Heart right ventricle (tissue), 16 donors: ENCODE measurements at places on chromosomes 2 and 18. TPM values are rescaled to one million over a fixed set of nuclear protein-coding genes. Genes with fewer than 3 reads are reported as not detected.

The ANO7 gene
- total RNA-seq, result 1.4 TPM

The IL1RN gene
- 9.2 TPM for total RNA-seq

GRCh38 chr2:192060161-192060560 is 134.6 kb downstream of the TMEFF2 start:
- no peaks in the 10 kb centered on the region for H3K36me3 ChIP-seq
- no peaks in the 10 kb centered on the region for H3K27me3 ChIP-seq
- no peaks in the 10 kb centered on the region for H3K4me1 ChIP-seq
- H3K27ac ChIP-seq, result no peak overlapping the region

DNA sequence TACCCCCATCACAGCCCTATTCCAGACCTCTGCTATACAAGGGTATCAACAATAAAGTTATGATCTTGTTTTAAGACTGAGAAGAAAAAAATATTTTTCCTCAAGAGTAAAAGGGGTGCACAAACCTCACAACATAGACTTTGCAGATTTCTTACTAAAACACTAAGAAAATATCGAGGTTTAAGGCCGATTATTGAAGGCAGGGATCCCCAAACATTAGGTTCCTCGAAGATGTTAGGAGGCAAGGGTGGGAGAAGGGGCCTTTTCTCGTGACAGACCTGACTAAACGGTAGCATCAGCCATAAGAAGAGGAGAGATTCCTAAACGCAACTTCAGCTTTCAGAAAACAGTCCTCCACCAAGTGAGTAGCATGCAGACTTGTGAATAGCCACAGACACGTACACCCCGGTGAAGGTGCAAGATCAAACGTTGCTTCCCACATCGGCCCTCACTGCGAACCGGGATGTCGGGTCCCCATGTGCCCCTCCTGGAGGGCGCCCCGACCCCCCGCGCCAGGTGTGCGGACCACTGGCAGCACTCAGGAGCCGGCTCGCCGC is 678 bp downstream of the PIAS2 start:
- no peak for DNase-seq
- peak overlapping the region; percentile 64 for H3K4me3 ChIP-seq
- no peaks in the 10 kb centered on the region for H3K36me3 ChIP-seq
- peaks cover 4% of the 10 kb centered on the region for H3K4me1 ChIP-seq

DNA sequence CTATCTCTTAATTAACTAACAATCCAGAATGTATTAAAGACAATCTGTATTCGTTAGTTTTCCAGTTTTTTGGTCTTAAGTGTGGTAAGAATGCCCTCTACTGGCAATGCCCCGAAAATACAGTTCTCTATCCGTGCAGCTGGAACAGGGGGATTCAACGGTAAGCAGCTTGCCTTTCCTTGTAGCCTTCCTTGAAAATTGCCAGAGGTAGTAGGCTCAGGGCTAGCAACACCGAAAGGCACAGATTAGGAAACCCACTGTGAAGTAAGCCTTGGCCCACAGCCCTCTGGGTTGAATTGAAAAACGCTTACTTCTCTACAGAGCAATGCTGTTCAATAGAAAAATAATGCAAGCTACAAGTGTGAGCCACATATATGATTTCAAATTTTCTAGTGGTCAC is 17.1 kb upstream of the VPS4B start:
- no peak overlapping the region for H3K27ac ChIP-seq
- H3K36me3 ChIP-seq, result no peaks in the 10 kb centered on the region
- no peak overlapping the region for H3K4me3 ChIP-seq
- no peak for DNase-seq
- H3K4me1 ChIP-seq, result peaks cover 3% of the 10 kb centered on the region

GRCh38 chr18:9542924-9543323 is 67.6 kb downstream of the RALBP1 start:
- no peak overlapping the region for H3K4me3 ChIP-seq
- peaks cover 6% of the 10 kb centered on the region for H3K36me3 ChIP-seq
- no peaks in the 10 kb centered on the region for H3K27me3 ChIP-seq
- DNase-seq, result no peak
- no peak overlapping the region for H3K27ac ChIP-seq
